ENCODE measurements at places on chromosomes 5 and 9.

DNA sequence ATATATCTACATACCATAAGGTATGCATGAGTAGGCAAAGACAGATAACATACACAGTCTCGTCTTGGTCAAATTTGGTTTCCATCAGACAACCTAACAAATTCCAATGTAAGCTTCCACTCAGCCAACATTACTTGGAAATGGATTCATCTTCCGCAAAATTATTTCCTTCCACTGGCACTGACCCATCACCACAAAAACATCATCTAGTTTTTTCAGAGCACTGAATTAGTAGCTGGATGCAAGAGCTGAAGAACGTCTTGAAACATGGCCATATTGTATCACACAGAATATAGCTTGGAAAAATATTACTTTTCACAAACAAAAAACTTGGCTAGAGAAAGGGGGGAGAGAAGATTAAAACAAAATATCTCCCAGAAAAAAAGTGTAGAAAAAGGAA, 73.5 kb downstream of the EFNA5 start:
- no peaks in the 10 kb centered on the region for H3K4me1 ChIP-seq
- H3K36me3 ChIP-seq = no peaks in the 10 kb centered on the region
- DNase-seq = no peak
- H3K27ac ChIP-seq = no peak overlapping the region

DNA sequence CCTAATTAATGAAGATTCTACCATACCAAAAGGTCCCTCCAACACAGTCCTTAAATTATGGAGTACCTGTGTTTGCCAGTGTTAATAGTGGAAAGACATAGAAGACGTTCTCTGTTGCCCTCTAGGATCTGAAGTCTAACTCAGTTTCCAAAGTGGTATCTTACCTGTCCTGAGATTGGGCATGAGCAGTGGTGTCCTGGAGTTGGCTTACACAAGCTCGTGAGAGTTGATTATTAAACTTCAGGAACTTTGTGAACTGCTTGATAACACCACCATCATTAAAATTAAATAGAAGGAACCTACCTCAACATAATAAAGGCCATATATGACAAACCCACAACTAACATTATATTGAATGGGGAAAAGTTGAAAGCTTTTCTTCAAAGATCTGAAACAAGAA, 60.9 kb upstream of the SMARCA2 start:
- H3K4me1 ChIP-seq = no peaks in the 10 kb centered on the region
- H3K27ac ChIP-seq = no peak overlapping the region
- DNase-seq = no peak
- no peaks in the 10 kb centered on the region for H3K36me3 ChIP-seq
- no peaks in the 10 kb centered on the region for H3K27me3 ChIP-seq

GRCh38 chr9:112664531-112664930, 53.4 kb downstream of the INIP start:
- DNase-seq = no peak
- peaks cover 4% of the 10 kb centered on the region for H3K36me3 ChIP-seq
- no peaks in the 10 kb centered on the region for H3K27me3 ChIP-seq
- no peak overlapping the region for H3K4me3 ChIP-seq

GRCh38 chr5:79093762-79094161, 17.8 kb upstream of the BHMT start:
- DNase-seq = no peak
- H3K4me1 ChIP-seq = no peaks in the 10 kb centered on the region
- no peaks in the 10 kb centered on the region for H3K27me3 ChIP-seq
- H3K27ac ChIP-seq = no peak overlapping the region
- H3K4me3 ChIP-seq = no peak overlapping the region

- H3K36me3 ChIP-seq = no peaks in the 10 kb centered on the region
- no peaks in the 10 kb centered on the region for H3K4me1 ChIP-seq
- no peaks in the 10 kb centered on the region for H3K27me3 ChIP-seq
Measured at GRCh38 chr5:165834891-165835290, 2329.5 kb downstream of the MAT2B start.

DNA sequence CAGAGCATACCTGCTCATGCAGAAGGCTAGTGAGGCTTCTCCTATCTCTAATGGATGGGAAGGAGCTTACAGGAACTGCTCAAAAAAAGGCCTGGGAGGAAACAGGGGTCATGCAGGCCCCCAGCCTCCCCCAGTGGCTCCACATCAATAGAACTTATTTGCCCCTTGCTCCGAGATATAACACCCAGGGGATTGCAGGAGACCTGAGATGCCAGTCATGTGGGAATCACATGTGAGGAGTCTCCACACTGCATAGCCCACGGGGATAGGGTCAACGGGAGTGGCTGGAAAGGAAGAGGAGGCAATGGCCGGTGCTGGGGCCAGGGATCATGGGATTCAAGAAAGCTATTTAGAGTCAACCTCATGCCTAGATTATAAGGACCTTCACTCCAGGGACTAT, 76.2 kb downstream of the NRG2 start:
- no peaks in the 10 kb centered on the region for H3K27me3 ChIP-seq
- H3K4me3 ChIP-seq = no peak overlapping the region
- H3K4me1 ChIP-seq = peaks cover 6% of the 10 kb centered on the region

DNA sequence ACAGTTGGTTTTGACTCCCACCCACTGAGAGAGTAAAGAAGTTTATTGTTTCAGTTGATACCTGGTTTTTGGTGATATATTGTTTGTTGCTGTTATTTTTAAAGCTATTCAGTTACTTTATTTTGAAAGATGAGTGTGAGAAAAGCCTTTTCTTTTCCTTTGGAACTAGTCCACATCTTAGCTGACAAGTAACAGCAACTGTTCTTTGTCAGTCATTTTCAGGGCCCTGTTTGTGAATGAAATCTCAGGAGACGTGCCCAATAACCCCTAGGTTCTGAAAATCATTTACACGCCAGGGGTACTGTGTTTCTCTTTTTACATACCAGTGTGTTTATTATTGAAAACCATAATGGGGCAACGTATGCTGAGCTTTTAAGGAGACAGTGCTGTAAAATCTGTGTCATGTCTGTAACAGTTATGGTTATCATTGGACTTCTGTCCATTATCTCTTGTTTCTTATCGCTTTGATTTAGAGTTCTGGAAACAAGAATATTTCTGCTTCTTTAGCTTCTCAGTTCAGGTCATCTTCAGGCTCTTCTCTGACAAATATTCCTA, 75.0 kb downstream of the LIX1 start:
- no peaks in the 10 kb centered on the region for H3K27me3 ChIP-seq
- H3K27ac ChIP-seq = no peak overlapping the region
- no peak overlapping the region for H3K4me3 ChIP-seq
- DNase-seq = no peak
- no peaks in the 10 kb centered on the region for H3K4me1 ChIP-seq

DNA sequence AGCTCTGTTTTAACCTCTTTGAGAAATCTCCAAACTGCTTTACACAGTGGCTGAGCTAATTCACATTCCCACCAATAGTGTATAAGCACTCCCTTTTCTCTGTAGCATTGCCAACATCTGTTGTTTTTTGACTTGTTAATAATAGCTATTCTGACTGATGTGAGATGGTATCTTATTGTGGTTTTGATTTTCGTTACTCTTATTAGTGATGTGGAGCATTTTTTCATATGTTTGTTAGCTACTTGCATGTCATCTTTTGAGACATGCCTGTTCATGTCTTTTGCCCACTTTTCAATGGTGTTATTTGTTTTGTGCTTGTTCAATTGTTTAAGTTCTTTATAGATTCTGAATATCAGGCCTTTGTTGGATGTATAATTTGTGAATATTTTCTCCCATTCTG, 225.2 kb upstream of the TRPC7 start:
- no peak overlapping the region for H3K27ac ChIP-seq
- no peaks in the 10 kb centered on the region for H3K27me3 ChIP-seq
- DNase-seq = no peak
- H3K4me1 ChIP-seq = no peaks in the 10 kb centered on the region

GRCh38 chr9:108668938-108669335, 186.8 kb downstream of the ACTL7B start:
- no peak overlapping the region for H3K27ac ChIP-seq
- no peak overlapping the region for H3K4me3 ChIP-seq
- no peaks in the 10 kb centered on the region for H3K4me1 ChIP-seq
- no peaks in the 10 kb centered on the region for H3K27me3 ChIP-seq

DNA sequence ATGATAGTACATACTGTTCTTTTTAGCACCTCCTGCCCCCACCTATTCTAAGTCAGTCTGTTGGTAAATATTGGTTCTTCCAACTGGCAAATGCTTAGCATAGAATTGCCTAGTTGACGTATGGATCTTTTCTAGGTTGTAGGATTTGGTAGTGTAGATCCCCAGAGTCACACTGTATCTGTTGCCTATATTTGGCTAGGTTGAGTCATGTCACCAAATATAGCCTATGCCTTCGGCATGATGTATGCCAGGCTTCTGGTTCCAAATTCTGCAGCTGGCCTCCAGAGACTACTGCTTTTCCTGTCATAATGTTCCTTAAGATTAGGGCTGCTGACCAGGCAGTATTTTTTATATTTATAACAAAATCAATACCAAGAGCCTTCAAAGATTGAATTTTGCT, 38.2 kb downstream of the CPEB4 start:
- no peak for DNase-seq
- no peak overlapping the region for H3K4me3 ChIP-seq
- H3K4me1 ChIP-seq = peaks cover 21% of the 10 kb centered on the region
- peaks cover 10% of the 10 kb centered on the region for H3K36me3 ChIP-seq

- H3K27ac ChIP-seq = no peak overlapping the region
- peaks cover 12% of the 10 kb centered on the region for H3K4me1 ChIP-seq
- H3K36me3 ChIP-seq = no peaks in the 10 kb centered on the region
- DNase-seq = no peak
- H3K4me3 ChIP-seq = no peak overlapping the region
- H3K27me3 ChIP-seq = peaks cover 30% of the 10 kb centered on the region
Measured at GRCh38 chr9:35674025-35674361, 265 bp downstream of the CA9 start.

GRCh38 chr5:34717426-34718327, 61.5 kb downstream of the RAI14 start:
- H3K27ac ChIP-seq = no peak overlapping the region
- H3K4me3 ChIP-seq = no peak overlapping the region

DNA sequence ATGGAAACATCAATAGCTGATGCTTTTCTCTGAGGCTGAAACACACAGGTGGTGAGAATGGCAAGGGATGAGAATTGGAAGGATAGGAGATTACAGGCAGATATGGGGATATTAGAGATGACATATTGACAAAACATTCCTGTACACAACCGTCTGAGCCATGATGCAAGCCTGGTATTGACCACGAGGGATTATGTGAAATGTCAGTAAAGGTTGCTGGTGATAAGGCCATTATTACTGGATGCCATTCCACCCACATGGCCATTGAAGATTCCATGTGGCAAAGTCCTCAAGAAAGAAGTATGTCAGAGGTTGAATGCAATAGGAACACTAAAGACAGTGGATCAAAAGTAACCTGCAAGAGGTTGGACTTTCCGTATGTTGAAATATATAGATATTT, 15.7 kb downstream of the GRAMD2B start:
- no peaks in the 10 kb centered on the region for H3K27me3 ChIP-seq
- no peak overlapping the region for H3K27ac ChIP-seq
- no peaks in the 10 kb centered on the region for H3K4me1 ChIP-seq
- no peaks in the 10 kb centered on the region for H3K36me3 ChIP-seq
- no peak for DNase-seq
- H3K4me3 ChIP-seq = no peak overlapping the region

- no peaks in the 10 kb centered on the region for H3K4me1 ChIP-seq
- no peaks in the 10 kb centered on the region for H3K36me3 ChIP-seq
- H3K27ac ChIP-seq = no peak overlapping the region
- no peaks in the 10 kb centered on the region for H3K27me3 ChIP-seq
Measured at GRCh38 chr5:65861830-65862241, 64.5 kb upstream of the ERBIN start.

DNA sequence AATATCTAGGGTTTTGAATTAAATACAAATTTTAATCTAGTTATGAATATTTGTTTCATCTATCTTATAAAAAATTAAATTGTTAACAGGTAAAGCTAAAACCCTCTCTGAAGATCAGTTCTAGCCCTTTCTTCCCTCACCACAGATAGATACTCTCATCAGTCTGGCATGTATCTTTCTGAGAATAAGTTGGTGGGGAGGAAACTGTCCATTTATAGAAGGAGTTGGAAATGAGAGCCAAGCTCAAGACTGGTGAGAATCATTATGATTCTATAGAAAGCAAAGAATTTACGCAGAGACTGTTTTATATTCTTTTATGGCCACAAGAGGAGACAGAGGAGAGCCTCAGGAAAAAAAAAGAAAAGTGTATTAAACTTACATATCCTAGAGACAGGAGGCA, 59.0 kb downstream of the STARD4 start:
- no peak for DNase-seq
- H3K27ac ChIP-seq = no peak overlapping the region
- H3K36me3 ChIP-seq = no peaks in the 10 kb centered on the region
- H3K27me3 ChIP-seq = no peaks in the 10 kb centered on the region

All from left lung (tissue), 14 donors.